Lower lobe of right lung (tissue), 2 donors: ENCODE measurements at places on chromosomes 6 and 20.

GRCh38 chr6:110529355-110529754, 52.9 kb upstream of the SLC22A16 start:
- no peak for DNase-seq

DNA sequence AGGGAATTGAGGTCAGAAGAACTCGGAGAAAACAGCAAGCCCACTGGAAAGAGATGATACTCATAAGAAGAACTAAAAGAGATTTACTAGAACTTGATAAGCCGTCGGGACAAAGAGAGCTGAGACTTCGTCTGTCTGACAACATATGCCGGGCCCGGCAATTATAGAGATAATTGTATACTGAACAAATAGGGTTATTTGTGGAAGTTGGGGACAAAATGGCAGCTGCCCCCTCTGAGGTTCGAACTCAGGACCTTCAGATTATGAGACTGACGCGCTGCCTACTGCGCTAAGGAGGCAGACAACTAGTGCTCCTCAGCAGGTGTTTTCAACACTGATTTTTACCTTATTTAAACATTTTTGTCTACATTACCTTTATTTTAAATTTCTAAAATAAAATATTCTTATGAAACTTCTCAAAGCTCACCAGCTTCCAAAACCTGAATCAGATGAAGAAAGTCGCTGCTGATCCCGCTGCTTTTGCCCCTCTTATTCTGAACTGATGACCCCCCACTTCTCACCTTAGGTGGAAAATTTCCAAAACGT, 29.3 kb upstream of the TRIM27 start:
- DNase-seq = no peak

- DNase-seq = no peak
Observed at GRCh38 chr6:108711826-108712225, 136.4 kb upstream of the ARMC2 start.

DNA sequence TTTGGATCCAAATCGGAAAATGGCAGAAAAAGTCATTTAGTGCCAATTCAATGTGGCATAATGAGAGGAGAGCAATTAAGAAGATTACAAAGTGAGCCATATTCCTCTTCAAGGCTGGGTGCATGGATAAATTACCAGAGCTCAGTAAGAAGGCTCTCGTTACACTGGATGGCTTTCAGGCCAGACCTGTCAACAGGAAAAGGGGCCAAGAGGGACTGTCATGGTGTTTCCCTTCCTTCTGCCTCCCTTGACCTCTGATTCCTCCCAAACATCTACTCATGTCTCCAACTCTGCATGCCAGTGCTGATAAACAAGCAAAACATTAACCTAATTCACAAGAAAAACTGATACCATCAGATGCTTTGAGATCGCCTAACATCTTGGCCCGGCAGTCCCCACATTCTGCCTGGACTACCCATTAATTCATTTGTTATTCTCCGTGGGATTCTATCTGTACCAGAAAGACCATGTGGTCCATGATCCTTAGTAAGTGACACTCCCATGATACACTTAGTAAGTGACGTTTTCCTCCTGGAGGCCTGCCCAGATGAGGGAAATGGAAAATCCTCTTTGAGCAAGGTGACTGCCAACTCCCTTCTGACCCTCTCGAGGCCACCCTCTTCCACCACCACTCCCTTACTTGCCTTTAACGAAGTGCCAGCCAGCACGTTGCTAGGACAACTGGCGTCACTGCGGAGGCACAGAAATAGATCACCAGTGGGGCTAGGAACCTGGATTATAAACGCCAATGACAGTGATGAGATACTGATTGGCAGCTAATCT, 239.2 kb downstream of the GMPR start:
- peak; percentile 56 for DNase-seq

- no peak for DNase-seq
Observed at GRCh38 chr20:3000852-3001523, 42.4 kb upstream of the GNRH2 start.

- DNase-seq = no peak
Observed at GRCh38 chr6:48098923-48099322, 12.1 kb downstream of the PTCHD4 start.

DNA sequence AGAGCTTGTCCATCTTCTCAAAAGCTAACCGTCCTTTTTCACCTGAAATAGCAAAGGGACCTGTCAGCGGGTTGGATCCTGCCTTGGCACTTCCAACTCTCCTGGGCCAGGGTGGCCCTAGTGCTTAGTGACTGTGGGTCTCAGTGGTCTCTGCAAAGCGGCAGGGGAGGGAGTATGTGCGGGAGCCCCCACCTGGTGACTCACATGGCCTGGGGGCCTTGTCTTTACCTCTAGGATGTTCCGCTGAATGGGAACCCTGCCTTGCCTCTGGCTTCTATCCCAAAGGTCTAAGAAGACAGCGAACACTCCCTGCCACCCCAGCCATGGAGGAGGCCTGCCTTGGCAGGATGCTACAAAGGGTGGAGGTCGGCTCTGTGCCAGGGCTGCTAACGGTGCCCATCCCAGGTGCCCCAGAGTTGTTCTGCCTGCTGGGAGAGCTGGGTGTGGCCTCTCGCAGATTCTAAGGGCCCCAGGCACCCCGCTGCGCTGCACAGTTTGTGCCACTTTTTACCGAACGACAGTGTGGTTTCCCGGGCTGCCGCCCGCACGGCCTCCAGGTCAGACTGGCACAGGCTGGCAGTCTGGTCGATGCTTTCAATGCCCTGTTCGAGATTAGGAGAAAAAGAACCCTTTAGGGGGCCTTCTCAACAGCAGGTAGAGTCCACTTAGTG, 77.2 kb downstream of the PTPN1 start:
- DNase-seq = peak; percentile 49

- no peak for DNase-seq
Observed at GRCh38 chr6:107196152-107196551, 80.8 kb upstream of the BEND3 start.

- no peak for DNase-seq
Observed at GRCh38 chr6:124495665-124496190, 466.5 kb upstream of the RNF217 start.

DNA sequence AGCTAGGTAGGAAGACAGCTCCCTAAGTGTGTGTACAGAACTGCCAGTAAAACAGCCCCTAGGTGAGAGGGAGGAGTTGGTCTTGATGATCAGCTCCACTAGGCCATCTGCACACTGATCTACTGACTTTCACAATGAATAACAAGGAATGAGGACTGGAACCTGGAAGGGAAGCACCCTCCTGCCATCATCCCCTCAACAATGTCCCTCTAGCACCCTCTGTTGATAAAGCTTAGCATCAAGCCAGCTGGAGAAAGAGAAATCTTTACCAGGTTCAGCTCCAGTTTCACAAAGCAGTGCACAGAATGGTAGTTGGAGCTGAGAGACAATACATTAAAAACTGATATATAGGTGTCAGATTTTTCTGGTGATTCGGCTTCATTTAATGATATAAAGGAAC, 57.2 kb upstream of the IRAK1BP1 start:
- no peak for DNase-seq

- DNase-seq = peak; percentile 47
Observed at GRCh38 chr20:61886721-61887595, 178.7 kb downstream of the TAF4 start.

GRCh38 chr6:81608776-81609175, 143.7 kb downstream of the TENT5A start:
- DNase-seq = no peak

GRCh38 chr6:29792123-29793035, 35.2 kb upstream of the HLA-G start:
- DNase-seq = peak; percentile 88

- DNase-seq = no peak
Observed at GRCh38 chr6:166688901-166689300, 61.9 kb upstream of the RPS6KA2 start.

DNA sequence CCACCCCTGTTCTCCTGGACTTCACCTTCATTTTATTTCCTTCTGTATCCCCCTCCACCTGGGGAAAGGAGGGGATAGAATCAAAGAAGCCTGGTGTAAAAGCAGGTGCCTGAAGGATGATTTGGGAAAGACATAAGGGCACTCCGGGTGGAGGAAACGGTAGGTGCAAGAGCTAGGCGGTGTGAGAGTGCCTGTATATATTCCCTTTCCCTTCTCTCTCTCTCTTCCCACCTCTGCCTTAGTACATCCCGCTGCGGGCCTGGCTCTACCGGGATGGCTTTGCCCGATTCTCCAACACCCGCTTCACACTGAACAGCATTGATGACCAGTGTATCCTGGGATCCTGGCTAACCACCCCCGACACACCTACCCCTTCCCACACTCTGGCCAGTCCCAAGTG, 26.2 kb downstream of the PDRG1 start:
- no peak for DNase-seq

GRCh38 chr20:36628076-36628475, 17.9 kb downstream of the SLA2 start:
- no peak for DNase-seq

DNA sequence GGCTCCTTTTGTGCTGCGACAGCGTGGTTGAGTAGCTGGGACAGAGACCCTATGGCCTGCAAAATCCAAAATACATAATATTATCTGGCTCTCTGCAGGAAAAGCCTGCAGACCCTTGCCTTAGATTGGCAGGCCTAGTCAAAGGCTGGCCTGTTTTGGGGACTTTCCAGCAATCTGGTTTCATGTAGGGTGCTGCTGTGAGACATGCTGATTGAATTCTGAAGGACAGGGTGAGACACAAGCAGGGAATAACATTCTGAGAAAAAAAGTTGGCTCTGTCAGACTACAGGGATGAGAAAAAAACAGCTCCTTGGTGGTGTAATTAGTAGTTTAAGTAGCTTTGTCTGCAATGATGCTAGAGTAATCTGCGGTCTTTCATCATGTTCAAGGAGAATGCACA, 402.7 kb upstream of the AGPAT4 start:
- DNase-seq = no peak

GRCh38 chr6:142421285-142422117, 119.7 kb downstream of the ADGRG6 start:
- no peak for DNase-seq

GRCh38 chr6:84042603-84043002, 9.0 kb downstream of the MRAP2 start:
- DNase-seq = no peak

DNA sequence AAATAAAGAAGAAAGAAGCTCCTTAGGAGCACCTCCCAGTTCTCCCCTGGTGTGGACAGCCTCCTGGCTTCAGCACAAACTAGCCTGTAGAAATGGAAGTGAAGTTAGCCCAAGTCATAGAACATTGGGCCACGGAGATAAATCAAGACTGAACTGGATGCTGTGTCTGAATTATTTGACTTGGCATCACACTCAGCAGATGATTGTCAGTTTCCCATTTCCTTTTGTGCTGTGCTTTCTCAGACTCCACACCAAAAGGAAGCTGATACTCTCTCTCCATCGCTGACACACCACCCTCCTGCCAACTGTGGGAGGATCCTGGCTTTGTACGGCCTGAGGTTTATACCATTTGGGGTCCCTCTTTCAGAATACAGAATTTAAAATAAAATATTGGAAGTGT, 209.8 kb downstream of the TFAP2A start:
- no peak for DNase-seq
